ENCODE measurements at places on chromosomes 6 and 20. TPM values are rescaled to one million over a fixed set of nuclear protein-coding genes. Genes with fewer than 3 reads are reported as not detected.

SRF gene
- total RNA-seq: 53.5 TPM

SIGLEC1 gene
- not detected for total RNA-seq

FOXS1 gene
- total RNA-seq: 26.0 TPM

CD24 gene
- total RNA-seq: 95.1 TPM

CGAS gene
- total RNA-seq: 0.16 TPM

HLA-DQB1 gene
- total RNA-seq: 3.7 TPM

CPNE5 gene
- 0.29 TPM for total RNA-seq

PNLDC1 gene
- 0.11 TPM for total RNA-seq

HMGCLL1 gene
- 0.24 TPM for total RNA-seq

TMC2 gene
- total RNA-seq: not detected

FRK gene
- total RNA-seq: 0.77 TPM

VWA7 gene
- 0.54 TPM for total RNA-seq

MRAP2 gene
- total RNA-seq: 0.20 TPM

WFDC10B gene
- not detected for total RNA-seq

MAP1LC3A gene
- total RNA-seq: 52.3 TPM

All from astrocyte (in vitro differentiated cells and primary cell).